NAMALWA (cell line): ENCODE measurements at places on chromosomes 5 and 9.

DNA sequence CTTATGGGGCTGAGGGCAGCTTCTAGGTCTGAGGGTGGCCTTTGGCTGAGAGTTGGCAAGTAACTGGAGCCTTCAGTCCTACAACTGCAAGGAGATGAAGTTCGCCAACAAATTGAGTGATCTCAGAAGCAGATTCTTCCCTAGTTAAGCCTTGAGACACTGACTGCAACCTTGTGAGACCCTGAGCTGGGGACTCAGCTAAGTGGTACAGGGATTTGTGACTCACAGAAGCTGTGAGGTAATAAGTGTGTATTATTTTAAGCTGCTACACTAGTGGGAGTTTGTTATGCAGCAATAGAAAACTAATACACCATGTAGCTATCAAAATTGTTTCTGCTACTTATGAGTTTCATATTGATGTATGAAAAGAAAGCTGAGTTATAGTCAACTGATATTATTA is 279.2 kb downstream of the PIK3R1 start:
- no peak for DNase-seq

DNA sequence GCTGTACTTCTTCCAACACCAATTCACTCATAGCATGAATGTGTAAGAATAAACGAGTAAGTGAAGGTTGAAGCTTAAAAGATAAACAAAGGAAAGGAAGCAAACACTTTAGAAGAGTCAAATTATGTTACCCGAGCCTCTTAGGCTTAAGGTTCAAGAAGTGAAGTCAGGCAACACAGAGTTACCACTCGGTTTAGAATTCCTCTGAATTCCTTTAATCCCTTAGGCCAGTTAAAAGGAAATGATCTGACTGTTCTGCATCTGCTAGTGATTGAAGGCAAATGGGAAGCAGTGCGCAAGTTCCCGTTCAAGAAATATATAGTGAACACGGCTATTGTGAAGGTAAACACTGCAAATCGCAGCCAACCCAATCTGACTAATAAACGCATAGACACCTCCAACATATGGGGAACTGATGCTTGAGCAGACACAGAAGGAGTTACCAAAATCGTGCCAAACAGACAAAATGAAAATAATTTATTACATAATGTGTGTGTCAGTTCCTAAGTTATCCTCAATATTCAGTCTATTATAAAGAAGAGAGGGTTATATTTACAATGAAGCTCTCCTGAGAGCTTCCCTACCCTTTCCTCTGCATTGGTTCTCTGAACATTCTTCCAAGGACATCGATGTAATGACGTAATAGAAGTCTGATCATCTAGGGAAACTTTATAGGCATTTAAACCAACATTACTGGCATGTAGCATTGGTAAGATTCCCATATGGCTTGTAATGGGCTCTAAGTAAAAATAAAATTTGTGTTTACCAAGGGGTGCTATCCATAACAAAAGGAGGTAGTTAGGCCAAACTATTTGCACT is 837.1 kb upstream of the ZNF608 start:
- DNase-seq, result no peak

DNA sequence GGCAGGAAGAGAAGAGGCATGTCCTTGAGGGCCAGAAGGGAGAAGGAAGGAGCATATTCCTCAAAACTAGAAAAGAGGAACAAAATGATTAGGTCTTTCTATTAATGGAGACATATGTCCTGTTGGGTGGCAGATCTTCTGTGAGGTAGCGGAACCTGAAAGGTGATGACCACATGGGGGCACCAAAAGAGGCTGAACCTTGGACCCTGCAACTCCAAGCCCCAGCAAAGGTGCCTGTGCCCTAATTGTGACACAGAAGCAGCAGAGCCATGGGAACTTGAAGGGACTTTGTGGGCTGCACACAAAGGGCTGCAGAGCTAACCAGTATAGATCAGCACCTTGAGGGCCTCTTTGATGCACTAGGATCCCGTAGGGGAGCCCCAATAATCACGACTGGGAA is 158.0 kb downstream of the BAAT start:
- DNase-seq, result peak; percentile 11

GRCh38 chr9:91086657-91087461 is 274.9 kb downstream of the AUH start:
- no peak for DNase-seq

GRCh38 chr5:76177978-76178377 is 94.8 kb downstream of the SV2C start:
- DNase-seq, result no peak

DNA sequence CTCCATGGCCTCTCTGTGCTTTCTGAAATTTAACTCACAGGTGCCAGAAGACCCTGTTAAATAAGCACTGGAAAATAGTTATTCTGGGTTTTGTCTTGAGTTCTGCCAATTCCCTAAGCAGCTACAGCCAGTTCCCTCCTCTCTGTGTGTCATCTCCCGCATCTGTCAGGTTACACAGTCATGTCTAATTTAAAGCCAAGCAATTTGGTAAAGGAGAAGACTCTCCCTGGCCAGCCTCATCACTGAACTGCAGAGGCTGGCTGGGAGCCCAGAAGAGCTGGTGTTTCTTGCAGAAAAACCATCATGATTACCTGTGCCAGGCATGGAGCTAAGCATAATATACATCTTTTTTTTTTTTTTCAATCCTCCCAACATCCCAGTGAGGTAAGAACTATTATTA is 141.3 kb upstream of the ZNF366 start:
- DNase-seq, result no peak

- DNase-seq, result no peak
Measured at GRCh38 chr5:115600766-115601165, 1.5 kb downstream of the TICAM2 start.

DNA sequence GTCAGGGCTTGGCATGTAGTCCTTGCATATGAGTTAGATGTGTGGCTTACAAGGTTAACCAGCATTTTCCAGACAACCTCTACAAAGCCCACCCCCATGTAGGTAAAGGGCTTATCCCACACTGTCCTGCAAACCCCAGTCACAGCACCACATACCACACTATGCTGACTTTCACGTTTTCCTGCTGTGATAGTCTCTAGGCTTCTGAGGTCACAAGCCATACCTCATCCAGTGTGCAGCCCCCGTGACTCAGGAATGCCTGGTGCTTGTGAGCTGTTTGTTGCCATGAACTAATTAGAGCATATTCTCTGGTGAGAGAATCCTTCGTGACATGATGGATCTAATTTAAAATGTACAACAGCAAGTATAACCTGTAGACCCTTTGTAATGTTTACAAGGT is 50.8 kb downstream of the ERAP1 start:
- no peak for DNase-seq

- DNase-seq, result no peak
Measured at GRCh38 chr5:78829811-78830527, 155.1 kb downstream of the ARSB start.

- DNase-seq, result no peak
Measured at GRCh38 chr5:15806613-15807012, 306.6 kb downstream of the FBXL7 start.

GRCh38 chr5:181052672-181053487 is 12.8 kb downstream of the BTNL9 start:
- peak; percentile 51 for DNase-seq
